ENCODE measurements at places on chromosomes 7 and 10. TPM values are rescaled to one million over a fixed set of nuclear protein-coding genes. Genes with fewer than 3 reads are reported as not detected.

The ATOH7 gene
- total RNA-seq: not detected

The NYAP1 gene
- 1.9 TPM for total RNA-seq

The GIMAP5 gene
- total RNA-seq: not detected

The FZD8 gene
- 275 TPM for total RNA-seq

The GPNMB gene
- not detected for total RNA-seq
